ENCODE measurements at places on chromosomes 5 and 9.
A peak's percentile ranks its signal among the peaks of the same experiment; 100 is the strongest.

- no peak for DNase-seq
Measured at GRCh38 chr5:167392240-167392639, 899.2 kb upstream of the WWC1 start.

DNA sequence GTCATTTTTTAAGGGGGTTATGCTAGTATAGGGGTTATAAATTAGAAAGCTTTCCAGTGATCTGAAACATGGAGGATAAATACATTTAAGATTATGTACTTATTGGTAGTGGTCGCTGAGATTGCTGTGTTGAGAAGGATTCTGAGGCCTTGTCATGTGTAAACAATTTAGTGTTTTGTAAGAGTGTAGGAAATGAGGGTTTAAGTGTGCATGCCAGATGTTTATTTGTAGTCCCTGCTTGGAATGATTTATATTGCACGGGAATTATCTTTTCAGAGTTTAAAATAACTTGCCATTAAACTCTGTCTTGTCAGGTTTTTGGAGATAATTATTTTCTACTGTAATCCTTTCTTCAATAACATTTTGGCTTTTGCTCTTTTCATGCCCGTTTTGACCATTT lies 19.4 kb downstream of the ZNF618 start:
- no peak for DNase-seq

DNA sequence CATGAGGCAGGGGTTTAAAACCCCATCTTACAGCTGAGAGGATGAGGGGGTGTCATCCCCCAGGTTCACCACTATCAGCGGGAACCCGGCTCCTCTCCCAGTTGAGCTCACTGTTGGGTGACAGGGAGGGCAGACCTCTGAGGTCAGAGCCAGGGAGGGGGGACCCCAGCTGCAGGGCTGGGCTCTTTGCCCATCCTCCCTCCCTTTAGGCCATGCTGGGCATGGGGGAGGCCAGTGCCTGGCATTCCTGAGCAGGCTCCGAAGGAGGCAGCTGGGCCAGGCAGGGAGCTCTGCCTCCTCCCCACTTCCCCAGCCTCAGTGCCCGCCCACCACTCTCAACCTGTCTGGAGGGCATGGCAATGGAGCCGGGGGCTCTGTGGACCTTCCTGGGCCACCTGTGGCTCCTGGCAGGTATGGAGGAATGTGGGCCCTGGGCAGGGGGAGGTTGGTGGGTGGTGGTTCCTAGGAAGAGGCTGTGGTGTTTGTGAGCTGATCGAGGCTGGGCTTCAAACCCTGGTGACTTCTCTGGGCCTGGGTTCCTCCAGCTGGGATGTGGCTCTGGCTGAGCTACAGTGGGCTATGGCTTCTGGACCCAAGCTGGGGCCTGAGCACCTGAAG lies 12.6 kb downstream of the CRB2 start:
- DNase-seq, result no peak

DNA sequence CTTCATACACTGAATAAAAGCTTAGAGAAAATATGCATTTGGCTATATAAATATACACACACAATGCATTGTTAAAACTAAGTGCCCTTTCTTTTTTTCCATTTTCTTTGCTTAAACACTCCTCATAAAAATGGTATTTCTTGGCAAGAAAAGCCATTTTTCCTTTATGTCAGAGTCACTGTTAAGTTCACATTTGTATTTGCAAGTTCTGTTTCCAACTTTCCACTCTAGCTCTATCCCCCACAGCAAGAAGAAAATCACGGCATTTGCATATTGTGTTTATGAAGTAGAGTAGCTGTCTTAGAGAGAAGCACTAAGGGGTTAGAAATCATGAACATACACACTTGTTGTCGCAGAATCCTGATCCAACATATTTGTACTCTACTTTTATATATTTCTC lies 662.1 kb upstream of the MEF2C start:
- DNase-seq, result no peak

GRCh38 chr5:115798252-115798651 lies 18.2 kb downstream of the CDO1 start:
- DNase-seq, result no peak

DNA sequence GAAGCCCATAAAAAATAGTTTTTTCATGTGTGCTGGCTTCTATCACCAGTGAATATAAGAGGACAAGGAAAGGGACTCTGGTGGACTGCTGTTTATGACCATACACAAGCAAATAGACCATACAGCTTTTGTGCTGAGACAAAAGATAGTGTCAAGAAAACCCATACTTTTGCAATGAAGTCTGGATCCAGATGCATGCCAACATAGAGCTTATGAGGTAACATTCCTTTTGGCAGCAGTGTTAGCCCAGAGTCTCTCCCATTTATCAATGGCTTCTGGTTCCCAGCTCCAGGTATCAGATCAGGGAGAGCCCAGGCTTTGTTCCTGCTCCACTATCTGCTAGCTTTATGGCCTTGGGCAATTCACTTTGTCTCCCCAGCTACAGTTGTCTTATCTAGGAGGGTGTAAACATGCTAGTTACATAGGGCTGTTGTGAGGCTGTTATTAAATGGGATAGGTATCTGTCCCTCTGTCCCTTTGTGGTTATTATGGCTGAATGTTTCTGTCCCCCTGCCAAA lies 55.6 kb downstream of the CCDC192 start:
- DNase-seq, result no peak

DNA sequence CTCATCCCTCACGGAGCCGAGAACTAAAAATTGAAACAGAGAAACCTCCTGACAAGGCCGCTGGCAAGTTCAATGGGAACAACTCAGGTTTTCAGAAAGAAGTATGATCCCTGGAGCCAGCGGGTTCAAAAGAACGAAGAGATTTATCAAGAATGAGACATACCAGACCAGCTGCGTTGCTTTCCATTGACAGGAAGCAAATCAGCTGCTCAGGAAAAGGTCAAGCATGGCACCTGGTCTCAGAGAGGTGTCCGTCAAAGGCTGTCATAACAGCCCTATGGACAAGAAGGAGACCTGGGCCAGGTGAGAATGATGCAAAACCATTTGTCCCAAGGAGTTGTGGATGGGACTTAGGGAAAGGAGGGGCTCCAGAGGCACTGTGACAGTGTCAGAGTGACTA lies 34.9 kb upstream of the GNE start:
- no peak for DNase-seq

DNA sequence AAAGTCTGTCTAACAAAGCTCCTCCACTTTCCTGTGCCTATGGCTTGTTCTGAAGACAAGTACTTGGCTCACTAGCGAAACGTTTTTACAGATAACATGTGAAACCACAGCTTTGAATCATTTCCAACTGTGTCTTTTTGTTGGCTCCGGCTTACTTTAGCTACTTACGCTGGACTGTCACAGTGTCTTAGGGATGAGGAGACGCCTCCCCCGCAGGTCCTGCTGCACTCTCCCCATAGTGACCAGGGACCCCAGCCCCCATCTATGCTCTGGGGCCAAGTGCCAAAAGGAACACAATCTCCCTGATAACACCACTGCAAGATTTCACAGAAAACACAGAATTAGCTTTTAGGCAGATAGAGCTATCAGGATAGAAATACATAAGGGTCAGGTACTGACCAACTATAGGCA lies 219.1 kb downstream of the ADAMTS6 start:
- DNase-seq, result no peak

- no peak for DNase-seq
Measured at GRCh38 chr5:67660149-67660548, 463.6 kb upstream of the CD180 start.

DNA sequence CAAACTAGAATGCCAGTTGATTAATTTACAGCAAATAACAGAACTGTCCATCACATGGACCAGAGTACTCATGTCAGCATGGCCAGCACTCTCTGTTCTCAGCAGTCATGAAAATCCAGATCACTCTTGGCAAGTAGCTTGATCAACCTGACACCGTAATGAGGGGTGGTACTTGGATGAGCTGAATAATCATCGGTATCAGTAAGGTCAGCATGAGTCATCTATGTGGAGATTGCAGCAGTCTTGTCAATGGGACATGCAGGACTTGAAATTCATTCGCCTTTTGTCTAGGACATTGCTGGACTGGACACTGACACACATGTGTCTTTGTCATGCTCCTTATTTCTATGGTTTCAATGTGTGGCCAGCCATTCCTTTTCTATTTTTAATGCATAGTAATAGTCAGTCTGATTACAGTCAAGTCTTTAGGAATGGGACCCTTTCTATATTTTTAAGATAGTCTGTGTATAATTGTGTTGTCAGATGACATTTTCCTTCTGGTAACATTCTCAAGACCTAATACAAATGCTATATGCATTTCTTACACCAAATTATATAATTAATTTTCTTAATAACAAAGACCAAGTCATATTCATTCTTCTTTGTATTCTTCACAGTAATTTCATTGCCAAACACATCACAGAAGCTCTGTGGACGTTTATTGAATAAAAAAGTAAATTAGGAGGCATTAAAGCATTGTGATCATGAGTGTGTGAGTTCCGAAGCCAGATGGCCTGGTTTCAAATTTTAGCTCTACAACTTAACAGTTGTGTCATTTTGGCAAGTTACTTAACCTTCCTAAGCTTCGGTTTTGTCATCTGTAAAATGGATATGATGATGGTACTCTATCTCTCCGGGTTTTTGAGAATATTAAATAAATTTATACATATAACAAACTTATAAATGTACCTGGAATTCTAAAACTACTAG lies 57.4 kb downstream of the ADAMTSL1 start:
- DNase-seq, result no peak

GRCh38 chr5:155728146-155728856 lies 598.7 kb upstream of the SGCD start:
- DNase-seq, result no peak

GRCh38 chr9:786405-786804 lies 55.1 kb upstream of the DMRT1 start:
- no peak for DNase-seq

- DNase-seq, result no peak
Measured at GRCh38 chr9:120917929-120918762, 8.4 kb downstream of the TRAF1 start.

DNA sequence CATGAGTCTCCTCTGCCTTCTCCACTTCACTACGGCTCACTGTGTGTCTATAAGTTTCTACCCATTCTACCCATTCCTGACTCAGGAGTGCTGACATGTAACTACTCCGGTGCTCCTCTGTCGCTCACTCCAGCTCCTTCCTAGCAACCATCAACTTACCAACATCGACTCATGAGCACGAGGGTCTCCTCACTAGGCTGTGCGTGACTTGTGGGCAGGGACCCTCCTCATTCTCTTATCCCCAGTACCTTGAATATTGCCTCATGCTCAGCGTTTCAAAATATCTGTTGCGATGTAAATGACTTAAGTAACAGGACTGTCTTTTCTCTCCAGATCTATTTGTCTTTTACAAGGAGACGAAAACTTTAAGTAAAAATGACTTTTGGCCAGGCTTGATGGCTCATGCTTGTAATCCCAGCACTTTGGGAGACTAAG lies 73.1 kb downstream of the BASP1 start:
- DNase-seq, result no peak

- peak; percentile 34 for DNase-seq
Measured at GRCh38 chr9:113620377-113621161, 157.0 kb downstream of the RGS3 start.

GRCh38 chr5:68369457-68370125 lies 154.0 kb downstream of the PIK3R1 start:
- DNase-seq, result peak; percentile 8

DNA sequence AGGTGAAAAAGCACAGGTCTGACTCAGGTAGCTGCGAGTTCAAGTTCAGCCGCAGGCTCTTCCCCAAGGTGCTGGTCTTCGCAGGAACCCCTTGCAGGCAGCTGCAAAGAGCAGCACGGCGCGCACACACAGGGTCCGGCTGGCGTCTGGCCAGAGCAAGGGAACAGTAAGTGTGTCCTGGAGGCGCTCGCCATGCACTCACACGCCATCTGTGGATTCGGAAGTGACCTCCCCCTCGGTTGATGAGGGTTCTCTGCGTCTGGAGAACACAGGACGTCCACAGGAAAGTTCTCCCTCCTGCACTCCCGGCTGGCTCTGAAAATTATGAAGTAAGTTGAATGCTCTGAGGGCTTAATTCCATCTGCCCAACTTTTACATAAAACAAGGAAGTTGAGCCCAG lies 14.0 kb upstream of the EGFL7 start:
- DNase-seq, result no peak

DNA sequence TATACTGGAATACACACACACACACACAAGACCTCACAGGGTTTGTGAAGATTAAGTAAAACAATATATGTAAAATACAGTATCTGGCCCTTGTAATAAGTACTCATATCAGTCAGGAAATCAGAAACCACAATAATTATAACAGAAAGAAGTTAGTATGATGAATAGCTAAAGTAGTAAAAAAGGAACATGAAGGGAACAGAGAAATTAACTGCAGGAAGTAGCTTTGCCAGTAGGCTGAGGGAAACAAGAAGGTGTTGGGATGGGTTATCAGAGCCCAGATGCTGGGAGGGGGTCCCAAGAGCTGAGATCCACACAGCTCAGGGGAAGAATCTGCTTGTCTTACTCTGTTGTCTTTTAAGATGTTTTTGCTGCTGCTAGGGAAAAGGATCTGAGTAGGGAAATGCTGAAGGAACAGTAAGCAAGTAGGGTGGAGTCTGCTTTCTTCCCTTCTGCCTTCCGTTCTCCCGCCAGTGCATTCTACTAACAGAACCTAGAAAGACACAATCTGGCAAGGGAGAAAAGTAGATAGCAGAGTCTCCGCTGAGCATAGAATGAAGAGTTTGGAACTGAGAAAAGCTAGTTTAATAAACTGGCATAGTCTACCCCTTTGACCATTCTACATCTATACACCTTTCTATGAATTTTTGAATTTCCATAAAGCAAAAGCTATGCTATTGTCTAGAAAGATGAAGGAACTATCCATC lies 55.3 kb upstream of the ALDH1A1 start:
- no peak for DNase-seq

GRCh38 chr5:158117467-158118160 lies 258.7 kb upstream of the CLINT1 start:
- DNase-seq, result no peak

GRCh38 chr5:151772029-151772845 lies 483 bp downstream of the G3BP1 start:
- DNase-seq, result peak; percentile 26

- DNase-seq, result no peak
Measured at GRCh38 chr5:157283434-157283833, 17.5 kb downstream of the CYFIP2 start.

GRCh38 chr5:119355244-119355638 lies 578 bp upstream of the TNFAIP8 start:
- DNase-seq, result no peak

- DNase-seq, result no peak
Measured at GRCh38 chr5:143124593-143124992, 278.9 kb downstream of the NR3C1 start.

- no peak for DNase-seq
Measured at GRCh38 chr9:136917902-136918301, 26.6 kb downstream of the FBXW5 start.

GRCh38 chr9:1094749-1095148 lies 44.6 kb downstream of the DMRT2 start:
- no peak for DNase-seq

DNA sequence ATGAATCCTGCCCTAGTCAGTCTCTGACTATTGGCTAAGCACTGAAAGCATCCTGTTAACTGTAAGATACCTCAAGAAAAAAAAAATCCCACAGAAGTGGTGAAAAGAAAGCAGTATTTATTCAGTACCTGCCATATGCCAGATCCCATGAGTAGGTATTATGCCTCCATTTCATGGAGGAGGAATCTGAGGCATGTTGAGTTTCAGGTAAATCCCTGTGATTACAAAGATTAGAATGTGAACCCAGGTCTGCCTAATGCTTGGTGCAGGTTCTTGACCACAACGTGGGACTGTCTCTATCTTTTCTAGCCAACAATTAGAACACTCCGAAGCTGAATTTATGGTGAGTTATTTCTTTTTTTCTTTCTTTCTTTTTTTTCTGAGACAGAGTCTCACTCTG lies 30.9 kb downstream of the SH3RF2 start:
- no peak for DNase-seq
